SK-N-DZ (cell line): ENCODE measurements at places on chromosomes 6 and 20.

GRCh38 chr6:114096561-114097172 is 125.7 kb upstream of the HDAC2 start:
- DNase-seq: peak; percentile 38

- DNase-seq: no peak
These were observed 760.3 kb upstream of the NRSN1 start for GRCh38 chr6:23365732-23366131.

GRCh38 chr20:63114006-63114692 is 101.8 kb downstream of the YTHDF1 start:
- no peak for DNase-seq

- DNase-seq: no peak
These were observed 115.0 kb upstream of the SLC22A23 start for GRCh38 chr6:3571836-3572235.

- DNase-seq: no peak
These were observed 104.9 kb upstream of the IYD start for GRCh38 chr6:150263765-150264404.

DNA sequence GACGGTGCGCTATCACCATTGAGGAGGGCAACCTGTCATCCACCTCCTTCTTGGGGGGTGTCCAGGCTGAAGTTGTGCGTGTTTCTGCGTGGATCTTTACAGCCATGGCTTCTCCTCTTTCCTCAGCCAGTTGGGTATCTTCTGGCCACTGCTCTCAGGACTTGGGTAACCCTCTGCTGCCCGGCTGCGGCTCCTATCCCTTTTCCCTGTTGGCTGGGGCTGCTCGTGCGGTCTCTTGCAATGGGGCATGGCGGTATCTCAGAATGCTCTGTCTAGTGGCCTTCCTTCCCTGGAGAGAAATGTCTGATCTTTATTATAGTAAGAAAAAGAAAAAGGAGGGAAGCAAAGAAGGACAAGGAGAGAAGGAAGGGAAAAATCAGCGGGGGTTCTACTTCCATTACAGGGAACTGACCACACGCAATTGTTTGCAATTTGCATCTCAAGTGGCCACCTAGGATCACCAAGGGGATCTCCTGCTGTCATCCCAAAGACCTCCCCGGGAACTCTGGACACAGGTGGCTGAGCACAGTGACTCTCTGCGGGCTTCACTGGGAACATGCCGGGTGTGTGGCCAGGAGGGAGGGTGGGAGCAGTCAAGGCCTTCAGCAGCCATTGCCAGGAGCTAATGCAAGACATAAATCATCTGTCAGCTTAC is 60.8 kb downstream of the NPEPL1 start:
- no peak for DNase-seq

- DNase-seq: no peak
These were observed 21.2 kb downstream of the MAVS start for GRCh38 chr20:3867802-3868201.

DNA sequence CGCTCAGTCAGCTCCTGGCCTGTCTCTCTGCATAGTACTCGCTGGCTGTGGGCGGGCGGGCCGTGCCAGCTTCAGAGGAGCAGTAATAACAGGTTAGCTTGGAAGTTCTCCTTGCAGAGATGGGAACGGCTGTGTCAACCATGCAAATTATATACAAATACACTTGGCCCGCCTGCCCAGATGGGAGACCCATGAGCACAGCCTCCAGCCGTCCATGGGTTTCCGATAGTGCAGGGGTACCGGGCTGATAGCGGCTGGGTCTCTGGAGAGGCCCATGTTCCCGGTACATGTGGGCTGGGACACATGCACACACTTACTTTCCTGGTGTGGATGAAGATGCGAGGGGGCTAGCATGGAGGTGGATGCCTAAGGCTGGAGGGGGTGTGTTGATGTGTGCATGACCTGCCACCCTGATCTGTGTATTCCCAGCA is 12.8 kb upstream of the ZNF831 start:
- no peak for DNase-seq

GRCh38 chr20:54476169-54477009 is 996 bp downstream of the DOK5 start:
- no peak for DNase-seq

GRCh38 chr6:25343984-25344383 is 64.8 kb downstream of the CARMIL1 start:
- DNase-seq: no peak

- no peak for DNase-seq
These were observed 201.6 kb upstream of the SGK1 start for GRCh38 chr6:134519465-134519864.

DNA sequence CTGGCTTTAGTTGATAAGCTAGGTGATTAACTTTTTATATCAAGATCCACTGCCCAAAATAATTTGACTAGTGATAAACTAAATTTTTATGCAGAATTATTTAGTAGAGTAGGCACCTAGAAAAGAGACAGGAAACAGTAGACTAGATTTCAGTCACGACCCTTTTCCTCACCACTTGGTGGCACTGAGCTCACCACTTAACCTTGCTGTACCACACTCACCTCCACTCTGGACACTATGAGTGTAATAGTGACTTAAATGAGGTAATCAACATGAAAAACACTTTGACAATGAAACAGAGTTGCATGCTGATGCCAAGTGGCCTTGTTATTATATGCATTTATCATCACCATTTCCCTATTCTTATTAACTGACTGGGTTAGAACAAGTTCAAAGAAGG is 730.4 kb downstream of the KIF16B start:
- no peak for DNase-seq

DNA sequence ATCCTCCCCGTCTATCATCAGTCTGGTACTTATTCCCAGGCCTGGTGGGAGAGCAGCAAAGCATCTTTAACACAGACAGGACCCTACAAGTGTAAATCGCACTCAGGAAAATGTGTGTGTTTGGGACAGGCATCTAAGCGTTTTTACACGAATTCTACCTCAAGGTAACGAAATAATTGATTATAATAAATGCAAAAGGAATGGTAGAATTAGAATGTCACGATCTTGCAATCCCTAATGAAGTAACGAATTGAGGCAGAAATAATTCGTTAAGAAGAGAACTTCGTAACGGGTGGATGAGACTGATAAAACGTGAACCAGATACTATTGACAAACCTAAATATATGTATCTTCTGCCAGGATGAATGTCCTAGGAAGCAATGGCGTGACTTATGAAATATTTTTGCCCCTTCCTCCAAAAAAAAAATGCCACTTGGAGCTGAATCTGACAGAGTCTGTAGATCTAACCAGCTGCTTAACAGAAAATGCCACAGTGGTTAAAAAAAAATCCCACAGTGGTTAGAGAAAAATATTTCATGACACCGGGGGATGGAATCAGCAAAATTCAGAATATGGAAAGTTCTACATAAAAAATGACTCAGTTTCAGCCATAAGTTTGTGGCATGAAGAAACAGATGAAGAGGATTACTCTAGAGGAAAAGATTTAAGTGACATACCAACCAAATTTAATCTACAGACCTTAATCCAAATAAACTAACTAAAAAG is 68.7 kb downstream of the F13A1 start:
- no peak for DNase-seq

DNA sequence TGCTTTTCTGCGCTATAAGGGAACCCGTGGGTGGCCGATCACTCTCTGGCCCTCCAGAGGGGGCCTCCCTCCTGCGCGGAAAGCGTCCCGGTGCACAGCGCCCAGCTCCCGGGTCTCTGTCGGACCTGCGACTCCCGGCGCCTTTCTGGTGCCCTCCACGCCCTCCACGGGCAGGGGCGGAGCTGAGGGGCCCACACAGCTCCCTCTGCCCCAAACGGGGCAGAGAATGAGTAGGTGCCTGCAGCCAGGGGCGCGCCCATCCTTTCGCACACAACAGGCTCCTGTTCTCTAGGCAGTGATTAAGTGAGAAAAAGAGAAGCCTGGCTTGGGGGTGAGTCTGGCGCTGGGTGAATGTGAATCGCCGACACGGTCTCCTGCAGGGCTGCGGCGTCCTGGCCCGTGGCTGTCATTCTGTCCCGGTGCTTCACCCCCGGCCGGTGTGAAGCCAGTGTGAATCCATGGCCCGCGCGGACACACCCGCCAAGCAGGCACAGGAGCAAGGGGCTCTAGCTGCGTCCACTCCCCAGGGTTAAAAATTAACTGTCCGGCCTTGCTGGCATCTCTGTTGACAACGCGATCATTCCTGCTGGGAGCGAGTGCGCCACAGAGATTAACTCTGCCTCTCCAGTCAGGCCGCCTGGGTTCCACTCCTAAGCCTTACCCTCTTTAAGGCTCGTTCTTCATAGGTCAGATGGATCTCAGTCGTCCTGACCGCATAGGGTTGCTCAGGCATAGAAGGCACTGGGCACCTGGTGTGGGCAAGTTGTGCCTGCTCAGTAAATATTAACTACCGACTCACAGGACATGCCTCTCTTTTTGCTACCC is 88.8 kb downstream of the PCSK2 start:
- DNase-seq: no peak

GRCh38 chr6:137412562-137412961 is 81.6 kb downstream of the OLIG3 start:
- no peak for DNase-seq

GRCh38 chr6:158624684-158625682 is 19.6 kb downstream of the DYNLT1 start:
- no peak for DNase-seq

DNA sequence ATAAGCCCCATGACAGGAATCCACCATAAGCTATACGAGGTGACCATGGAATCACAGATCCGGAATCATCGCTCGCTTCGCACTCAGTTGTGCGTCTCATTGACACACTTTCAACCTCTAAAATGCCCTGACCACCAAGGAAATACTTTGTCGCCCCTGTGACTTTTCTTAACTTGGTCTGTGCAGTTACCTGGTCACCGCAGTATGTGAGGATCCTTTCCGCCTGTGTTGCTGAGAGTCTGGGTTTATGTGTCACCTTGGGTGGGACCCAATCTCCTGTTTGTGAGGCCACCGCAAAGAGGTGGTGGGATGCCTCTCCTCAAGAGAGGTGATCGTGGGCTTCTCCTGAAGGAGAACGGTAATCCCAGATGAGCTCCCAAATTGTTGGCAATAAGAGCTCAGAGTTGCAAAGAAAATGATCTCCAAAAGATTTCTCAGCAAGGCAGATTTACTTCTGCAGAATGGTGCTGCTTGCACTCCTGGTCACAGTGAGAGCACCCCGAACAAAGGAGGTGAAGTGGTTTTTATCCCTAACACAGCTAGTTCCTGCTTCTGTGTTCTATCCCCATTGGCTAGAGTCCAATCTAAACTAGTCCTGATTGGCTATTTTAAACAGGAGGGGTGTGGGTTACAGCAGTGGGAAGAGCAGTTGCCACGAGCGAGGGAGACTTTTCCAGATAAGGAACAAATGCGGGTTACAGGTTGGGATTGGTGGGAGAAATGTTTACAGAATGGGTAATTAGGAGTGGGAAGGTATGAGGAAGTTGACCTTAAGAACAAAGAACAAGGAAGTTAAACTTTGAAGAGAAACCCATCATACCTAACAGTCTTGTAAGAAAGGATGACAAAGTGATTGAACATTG is 9.1 kb upstream of the ZNFX1 start:
- no peak for DNase-seq

GRCh38 chr6:140382355-140382754 is 1007.9 kb upstream of the CITED2 start:
- no peak for DNase-seq

DNA sequence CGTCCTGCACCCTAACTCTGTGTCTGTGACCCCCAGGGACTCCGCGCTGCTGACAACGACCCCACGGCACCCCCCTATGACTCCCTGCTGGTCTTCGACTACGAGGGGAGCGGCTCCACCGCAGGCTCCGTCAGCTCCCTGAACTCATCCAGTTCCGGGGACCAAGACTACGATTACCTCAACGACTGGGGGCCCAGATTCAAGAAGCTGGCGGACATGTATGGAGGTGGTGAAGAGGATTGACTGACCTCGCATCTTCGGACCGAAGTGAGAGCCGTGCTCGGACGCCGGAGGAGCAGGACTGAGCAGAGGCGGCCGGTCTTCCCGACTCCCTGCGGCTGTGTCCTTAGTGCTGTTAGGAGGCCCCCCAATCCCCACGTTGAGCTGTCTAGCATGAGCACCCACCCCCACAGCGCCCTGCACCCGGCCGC is 129.0 kb downstream of the TAF4 start:
- no peak for DNase-seq

GRCh38 chr20:4082406-4083097 is 67.2 kb upstream of the RNF24 start:
- DNase-seq: peak; percentile 36

DNA sequence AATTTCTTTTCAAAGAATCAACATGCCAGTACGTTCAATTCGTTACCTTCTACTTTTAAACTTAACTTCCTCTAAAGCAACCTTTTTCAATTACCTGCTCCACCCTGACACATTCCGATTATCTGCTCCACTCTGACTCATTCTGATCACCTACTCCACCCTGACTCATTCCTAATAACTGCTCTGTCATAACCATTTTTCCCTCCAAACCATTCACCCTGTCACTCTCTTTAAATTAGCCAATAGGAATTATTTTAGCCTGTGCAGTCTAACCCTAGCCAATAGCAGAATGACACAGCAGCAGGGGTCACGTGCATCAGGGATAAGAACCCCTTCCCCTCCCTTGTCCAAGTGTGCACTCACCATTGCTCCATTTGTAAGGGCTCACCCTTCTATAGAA is 557.4 kb upstream of the EYS start:
- no peak for DNase-seq

DNA sequence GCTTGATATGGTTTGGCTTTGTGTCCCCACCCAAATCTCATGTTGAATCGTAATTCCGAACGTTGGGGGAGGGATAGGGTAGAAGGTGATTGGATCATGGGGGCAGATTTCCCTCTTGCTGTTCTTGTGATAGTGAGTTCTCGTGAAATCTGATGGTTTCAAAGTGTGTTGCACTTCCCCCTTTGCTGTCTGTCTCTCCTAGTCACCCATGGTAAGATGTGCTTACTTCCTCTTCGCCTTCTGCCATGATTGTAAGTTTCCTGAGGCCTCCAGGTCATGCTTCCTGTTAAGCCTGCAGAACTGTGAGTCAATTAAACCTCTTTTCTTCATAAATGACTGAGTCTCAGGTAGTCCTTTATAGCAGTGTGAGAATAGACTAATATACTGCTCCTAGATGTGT is 19.9 kb downstream of the PFDN4 start:
- no peak for DNase-seq

DNA sequence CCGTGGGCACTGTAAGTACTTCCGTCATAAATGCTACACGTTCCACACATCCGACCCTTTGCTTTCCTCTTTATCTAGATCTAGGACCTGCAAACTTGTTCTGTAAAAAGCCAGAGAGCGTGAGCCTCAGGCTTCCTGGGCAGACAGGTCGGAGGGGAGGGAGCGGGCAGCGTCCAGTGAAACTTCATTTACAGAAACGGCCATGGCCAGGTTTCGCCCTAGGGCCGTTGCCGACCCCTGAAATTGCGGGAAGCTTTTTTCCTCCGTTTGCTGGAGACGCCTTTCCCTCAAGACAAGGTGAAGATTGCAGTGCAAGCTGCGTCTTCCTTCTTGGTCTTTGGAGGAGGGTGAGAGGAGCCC is 155.4 kb downstream of the DLL1 start:
- no peak for DNase-seq
